ENCODE measurements at places on chromosomes 1 and 21. TPM values are rescaled to one million over a fixed set of nuclear protein-coding genes. Genes with fewer than 3 reads are reported as not detected.

- no peak for DNase-seq
Measured at GRCh38 chr1:22334860-22335550, 116.6 kb upstream of the ZBTB40 start.

DNA sequence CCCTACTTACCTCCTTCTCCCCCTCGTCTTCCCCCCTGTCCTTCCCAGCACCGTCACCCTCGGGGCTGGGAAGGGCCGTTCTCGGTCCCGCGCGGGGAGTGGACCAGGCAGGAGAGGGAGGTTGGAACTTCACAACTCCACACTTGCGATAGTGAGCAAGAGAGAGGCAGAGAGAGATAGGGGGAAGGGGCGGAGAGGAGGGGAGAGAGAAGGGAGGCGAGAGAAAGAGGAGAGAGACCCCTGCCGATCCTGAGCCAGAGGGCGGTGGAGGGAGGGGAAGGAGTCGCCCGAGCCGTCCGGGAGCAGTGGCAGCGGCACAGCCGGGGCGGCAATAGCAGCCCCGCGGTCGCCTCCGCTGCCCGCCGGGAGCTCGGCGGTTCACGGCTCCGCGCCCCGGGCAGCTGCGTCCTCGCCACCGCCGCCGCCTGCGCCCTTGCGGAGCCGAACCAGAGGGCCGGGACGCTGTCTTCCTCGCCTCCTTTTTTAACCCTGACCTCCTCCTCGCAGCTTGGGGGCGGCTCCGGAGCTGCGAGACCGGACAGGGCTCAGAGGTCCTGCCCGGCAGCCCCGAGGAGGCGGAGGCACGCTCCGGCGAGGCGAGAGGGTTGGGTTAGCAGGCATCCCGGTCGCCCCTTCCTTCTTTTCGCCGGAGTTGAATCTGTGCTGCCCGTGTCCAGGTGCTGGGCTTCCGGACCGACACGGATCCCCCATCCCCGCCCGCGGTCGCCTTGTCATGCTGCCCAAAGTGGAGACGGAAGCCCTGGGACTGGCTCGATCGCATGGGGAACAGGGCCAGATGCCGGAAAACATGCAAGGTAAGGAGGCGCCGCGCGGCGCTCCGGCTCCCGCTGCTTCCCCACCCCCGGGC, 11.7 kb downstream of the NR5A2 start:
- peak; percentile 82 for DNase-seq

GRCh38 chr1:157195521-157196244, 57.5 kb upstream of the ETV3 start:
- DNase-seq: peak; percentile 42

GRCh38 chr1:235935235-235936225, 68.8 kb upstream of the LYST start:
- DNase-seq: no peak

GRCh38 chr1:70779571-70779970, 268.0 kb downstream of the PTGER3 start:
- no peak for DNase-seq

DNA sequence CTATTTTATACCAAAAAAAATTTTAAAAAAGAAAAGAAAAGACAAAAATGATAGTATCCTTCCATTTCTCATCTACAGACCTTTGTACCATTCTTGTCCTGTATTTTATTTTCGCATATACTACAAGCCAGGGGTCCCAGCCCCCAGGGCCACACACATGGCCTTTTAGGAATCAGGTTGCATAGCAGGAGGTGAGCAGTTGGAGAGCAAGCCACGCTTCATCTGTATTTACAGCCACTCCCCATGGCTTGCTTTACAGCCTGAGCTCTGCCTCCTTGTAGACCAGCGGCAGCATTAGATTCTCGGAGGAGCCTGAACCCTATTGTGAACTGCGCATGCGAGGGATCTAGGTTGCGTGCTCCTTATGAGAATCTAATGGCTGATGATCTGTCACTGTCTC, 39.8 kb downstream of the RASSF5 start:
- DNase-seq: no peak

DNA sequence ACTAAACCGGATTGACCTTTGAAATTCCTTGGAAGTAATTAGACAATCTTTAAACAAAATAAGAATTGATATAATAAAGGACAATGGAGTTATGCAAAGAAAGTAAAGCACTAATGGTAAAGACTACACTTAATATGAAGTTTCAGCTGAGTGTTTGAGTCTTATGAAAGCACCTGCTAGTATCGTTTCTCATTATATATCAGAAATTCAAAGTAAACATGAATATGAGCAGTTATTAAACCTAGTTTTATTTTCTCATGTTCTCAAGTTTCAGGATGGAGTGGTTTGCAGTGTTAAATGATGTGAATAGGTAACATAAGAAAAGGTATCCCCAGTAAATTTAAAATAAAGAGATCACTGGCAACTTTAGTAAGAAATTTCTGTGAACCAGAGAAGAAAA, 188.6 kb downstream of the ZP4 start:
- DNase-seq: no peak

DNA sequence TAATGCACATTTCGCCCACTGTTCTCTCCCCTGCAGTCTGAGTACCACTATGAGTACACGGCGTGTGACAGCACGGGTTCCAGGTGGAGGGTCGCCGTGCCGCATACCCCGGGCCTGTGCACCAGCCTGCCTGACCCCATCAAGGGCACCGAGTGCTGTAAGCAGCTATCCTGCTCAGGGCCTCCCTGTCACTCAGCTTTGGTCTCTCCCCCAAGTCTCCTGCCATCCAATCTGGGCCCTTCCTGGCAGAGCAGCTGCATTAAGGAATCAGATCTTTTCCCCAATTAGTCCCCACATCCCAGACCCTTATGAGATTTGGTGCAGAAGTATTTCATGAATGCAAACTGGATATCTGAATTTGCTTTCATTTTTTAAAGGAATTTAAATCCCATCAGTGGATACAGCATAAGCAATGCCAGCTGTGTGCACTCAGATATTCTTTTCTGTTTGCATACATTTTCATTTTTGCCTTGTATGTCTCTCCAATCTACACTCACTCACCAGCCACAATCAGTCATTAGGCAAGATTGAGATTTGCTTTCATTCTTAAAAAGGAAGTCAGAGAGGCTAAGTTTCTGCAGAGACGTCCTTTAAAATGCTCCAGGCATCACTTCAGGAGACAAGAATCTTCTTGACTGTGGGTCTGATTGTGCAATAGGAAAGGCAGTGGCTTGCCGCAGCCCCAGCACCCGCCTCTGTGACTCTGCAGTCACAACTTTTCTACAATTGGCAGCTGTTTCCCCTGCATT, 48.1 kb downstream of the ELAPOR1 start:
- no peak for DNase-seq

DNA sequence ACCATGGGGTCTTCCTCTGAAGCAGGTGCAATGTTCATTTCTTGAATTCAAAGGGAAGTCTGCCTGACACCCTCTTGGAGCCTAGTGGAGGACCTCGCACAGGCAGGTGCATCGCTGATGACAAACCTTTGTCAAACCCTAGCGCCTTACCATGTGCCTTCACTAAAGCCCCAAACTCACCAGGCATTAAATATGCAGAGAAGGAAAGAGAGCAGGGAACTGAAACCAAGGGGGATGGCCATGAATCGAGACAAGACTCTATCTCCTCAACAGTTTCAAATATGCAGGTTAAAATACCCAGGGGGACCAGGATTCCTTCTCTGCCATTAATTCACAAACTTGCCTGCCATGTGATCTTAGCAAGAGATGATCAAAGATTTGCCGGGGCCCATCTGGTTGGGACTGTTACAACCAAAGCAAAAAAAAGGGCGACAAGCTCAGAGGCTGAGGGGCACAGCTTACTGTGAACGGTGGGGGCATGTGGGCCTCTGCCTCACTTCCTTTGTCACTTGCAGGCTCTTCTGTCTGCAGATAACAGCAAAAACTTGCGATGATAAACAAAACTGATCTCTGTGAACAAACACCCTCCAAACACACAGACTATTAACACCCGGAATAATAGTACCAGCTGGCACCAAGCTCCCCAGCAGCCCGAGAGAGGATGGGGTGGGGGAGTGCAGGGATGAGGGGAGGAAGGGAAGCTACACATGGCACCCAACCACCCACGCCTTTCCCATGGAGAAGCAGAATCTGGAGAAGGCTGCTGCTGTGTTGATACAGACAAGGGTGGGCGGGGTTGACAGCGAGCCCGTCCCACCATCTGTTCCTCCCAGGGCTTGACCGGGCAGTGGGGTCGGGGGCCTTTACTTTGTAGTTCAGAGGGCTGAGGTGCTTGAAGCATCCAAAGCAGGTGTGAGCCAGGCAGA, 33.9 kb downstream of the TMEM63A start:
- DNase-seq: peak; percentile 27

DNA sequence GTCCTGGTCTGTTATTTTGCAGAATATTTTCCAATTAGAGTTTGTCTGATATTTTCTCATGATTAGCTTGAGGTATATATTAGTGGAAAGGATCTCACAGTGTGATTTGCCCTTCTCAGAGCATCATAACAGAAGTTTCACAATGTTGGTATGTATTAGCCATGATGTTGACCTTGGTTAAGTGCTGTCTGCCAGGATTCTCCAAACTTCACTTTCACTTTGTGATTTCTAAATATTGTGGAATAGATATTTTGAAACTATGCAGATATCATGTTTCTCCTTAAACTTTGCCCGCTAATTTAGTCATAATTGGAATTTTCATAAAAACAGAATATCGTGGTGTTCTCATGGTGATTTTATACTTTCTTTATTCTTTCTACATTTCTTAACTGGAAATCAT, 98.0 kb upstream of the DEPDC1 start:
- no peak for DNase-seq

DNA sequence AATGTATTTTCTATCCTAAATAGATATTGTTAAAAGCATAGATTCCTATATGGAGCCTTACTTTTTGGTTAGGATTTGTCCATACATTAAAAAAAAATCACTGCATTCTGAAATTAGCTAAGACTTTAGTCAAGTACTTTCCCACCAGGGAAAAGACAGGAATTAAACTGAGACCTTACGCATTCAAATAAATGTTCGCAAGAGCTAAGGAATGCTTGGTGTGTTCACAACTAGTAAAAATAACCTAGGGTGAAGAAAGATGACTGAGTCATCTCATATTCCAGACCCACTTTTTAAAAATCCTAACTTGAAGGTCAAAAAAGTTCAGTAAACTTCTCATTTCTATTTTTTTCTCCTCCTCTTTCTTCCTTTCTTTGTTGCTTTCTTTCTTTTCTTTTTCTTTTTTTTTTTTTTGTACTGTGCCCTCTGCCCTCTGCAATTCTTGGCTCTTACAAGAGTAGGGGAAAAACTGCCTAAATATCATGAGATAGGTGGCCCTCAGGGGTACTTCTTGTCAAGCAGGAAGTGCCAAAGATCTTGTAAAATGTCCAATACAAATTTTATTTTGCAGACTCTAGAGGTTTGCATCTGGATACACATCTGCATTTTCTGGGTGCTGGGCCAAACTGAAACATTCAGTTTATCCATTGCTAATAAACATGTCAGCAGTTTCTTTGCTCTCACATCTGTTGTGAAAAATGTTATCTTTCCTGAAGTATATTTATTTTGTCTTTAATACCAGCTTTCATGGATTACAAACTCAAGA, 121.4 kb upstream of the GORAB start:
- DNase-seq: no peak

DNA sequence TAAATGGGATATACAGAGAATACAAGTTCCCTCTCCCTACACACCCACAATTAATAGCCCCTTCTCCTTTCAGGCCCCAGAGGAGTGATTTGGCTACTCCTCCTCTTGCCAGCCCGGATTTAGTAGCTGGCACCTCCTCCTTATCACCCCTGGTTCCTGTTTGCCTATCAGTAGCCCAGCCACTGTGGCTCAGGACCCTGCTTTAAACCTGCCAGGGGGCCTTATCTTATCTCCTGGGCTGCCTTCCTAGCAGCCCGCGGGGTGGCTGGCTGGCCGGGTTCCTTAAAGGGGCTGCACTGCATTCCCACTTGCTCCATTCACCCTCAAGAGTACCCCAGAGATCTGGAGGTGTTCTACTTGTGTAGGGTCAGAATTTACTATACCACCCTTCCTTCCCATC, 70.4 kb downstream of the PLEKHA6 start:
- DNase-seq: no peak

- no peak for DNase-seq
Measured at GRCh38 chr1:93180723-93181613, at the start of gene CCDC18. Gene CCDC18 (plus strand): TSS chr1:93180724. CDS start chr1:93183362, 2,638 bp downstream.

DNA sequence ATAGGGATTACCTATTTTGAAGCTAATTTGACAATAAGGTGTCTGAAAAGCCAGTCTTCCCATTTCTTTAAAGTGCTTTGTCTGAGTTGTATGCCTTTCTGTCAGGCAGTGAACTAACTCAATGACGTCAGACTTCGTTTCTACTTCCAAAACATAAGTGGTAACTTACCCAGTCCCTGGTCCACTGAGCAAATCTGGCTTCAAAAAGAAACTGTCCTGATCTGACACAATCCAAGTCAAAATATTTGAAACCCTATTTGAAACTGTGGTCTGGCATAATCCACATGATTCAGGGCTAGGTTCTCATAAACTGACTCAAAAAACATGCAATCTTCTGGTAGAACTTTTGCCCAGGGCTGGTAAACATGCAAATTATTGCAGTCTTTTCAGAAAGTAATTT, 34.0 kb downstream of the DIRAS3 start:
- no peak for DNase-seq

DNA sequence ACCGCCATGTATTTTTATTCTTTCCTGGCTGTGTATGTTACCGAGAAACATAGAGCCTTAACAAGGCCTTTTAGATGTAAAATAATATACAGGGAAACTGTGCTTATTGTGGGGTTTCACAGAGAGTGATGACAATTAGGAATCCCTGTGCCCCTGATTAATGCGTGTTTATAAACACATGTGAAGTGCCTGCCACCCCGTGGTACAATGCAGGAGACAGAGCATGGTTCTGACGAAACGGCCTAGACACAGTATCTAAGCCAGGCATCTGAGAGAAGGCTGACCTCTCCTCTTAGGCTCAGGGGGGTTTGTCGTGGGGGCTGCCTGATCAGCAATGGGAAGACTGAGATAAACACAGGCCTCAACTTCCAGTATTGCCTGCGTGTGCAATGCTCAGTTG, 200.0 kb downstream of the AJAP1 start:
- DNase-seq: no peak

DNA sequence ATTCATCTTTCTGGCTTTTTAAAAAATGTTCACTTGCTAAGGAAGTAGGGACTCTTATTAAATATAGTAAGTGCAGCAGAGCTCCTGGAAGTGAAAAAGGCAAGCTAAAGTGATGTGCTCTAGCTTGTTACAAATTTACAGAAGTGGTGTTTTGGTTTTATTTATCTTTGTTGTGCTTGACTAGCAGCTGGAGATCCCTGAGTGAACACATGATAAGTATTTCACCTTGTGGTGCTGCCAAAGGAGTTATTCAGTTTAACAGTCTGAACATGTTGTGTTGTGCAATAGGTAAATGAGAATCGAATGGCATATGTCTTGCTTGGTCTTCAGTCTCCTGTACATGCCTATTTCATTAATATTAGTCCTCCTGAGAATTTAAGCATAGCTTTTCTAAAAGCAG, 315.7 kb downstream of the TPR start:
- DNase-seq: no peak

GRCh38 chr21:30695956-30696355, 22.6 kb downstream of the KRTAP21-3 start:
- DNase-seq: no peak

- no peak for DNase-seq
Measured at GRCh38 chr1:45380730-45381129, 40.5 kb upstream of the MUTYH start.

- DNase-seq: no peak
Measured at GRCh38 chr1:39689635-39690034, 1.6 kb downstream of the HPCAL4 start.

The TTC34 gene
- 1.0 TPM for total RNA-seq

The BGLAP gene
- 2.4 TPM for total RNA-seq

The FCRL1 gene
- total RNA-seq: not detected

The KCNJ10 gene
- 0.44 TPM for total RNA-seq

The S100A14 gene
- total RNA-seq: 0.63 TPM

All from H9 (cell line).